AG20443 (cell line): ENCODE measurements at places on chromosomes 4 and X.
A peak's percentile ranks its signal among the peaks of the same experiment; 100 is the strongest.

DNA sequence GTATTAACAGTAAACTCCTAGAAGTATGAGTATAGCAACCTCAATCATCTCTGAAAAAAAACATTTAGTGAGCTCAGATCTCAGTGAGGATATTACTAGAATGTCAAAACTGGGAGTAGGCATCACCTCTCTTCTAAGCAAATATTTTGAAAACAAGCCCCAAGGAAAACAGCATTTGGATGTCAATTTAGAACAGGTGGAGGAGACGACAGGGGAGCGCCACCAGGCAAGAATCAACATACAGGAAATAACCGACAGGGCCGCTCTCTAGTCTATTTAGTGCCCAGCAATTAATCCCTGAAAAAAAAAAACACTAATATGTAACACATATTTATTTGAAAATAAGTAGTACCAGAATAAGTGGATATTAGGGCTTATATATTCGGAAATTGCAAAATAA, 940.3 kb upstream of the ADGRL3 start:
- DNase-seq = no peak

- DNase-seq = peak; percentile 11
Measured at GRCh38 chr4:26731351-26732035, 129.1 kb upstream of the STIM2 start.

DNA sequence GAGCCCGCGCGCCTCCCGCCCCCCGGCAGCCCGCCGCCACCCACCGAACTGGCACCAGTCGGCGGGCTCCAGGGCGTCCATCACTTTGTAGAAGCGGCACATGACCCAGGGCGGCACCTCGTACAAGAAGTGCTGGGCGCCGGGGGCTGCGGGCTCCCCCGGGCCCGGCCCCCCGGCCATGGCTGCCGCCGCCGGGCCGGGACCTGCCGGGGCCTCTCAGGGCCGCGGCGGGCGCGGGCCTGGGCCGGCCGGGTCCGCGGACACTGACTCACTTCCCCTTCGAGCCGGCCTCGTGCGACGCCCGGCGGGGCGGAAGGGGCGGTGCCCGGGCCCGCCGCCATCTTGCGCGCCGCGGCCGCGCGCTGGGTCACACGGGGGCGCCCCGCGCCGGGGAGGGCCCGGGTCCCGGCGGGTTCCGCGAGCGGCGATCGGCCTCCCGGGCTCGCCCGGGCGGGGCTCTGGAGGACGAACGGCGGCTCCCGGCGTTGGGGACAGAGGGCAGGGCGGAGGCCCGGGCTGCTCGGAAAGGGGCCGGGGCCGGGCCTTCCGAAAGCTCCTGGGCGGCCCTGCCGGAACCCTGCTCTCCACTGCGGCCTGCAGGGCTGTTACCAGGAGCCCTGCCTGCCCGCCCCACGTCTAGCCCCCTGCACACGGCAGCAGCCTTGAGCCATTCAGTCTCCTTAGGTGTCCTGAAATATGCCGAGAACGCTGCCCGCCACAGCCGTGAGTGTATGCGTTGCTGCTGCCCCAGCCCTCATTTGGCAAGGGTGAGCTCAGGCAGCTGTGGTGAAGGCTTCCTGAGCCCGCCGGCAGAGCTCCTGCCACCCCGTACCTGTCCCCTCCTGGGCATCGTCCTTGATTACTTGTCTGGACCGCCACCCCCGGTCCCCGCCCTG, at the start of gene IRAK1:
IRAK1 (minus strand) TSS at position 270 of the 896 bp plus-strand sequence; CDS start at position 180, 90 bp downstream.
- DNase-seq = peak; percentile 87

DNA sequence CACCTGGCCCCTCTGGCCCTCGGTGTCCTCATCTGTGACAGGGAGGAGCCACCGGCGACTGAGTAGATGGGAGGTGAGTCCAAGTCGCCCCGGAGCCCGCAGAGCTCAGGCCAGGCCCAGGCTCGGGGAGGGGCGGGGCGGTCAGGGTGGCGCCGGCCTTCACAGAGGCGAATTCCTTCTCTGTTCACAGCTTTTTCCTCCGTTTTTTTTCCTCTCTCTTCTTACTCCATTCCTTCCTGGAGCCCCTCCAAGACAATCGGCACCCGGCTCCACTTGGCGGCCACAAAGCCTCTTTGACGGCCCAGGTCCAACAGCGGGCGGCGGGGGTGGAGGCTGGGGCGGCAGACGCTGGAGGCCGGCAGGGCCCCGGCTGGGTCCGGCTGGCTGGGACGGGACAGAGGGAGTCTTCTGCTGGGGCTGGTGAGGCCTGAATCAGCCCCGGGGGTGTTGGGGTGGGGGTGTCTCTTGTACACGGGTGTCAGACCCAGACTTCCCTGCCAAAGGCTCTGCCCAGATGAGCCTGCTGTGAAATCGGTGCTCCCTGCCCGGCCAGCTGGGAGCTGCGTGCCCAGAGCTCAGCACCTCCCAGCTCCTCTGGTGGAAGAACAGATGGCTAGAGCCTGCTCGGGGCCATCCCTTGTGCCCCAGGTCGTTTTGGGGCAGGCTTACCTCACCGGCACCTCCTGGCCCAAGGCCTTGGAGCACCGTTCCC, 22.6 kb downstream of the FGFRL1 start:
- DNase-seq = peak; percentile 87

GRCh38 chr4:156575430-156576073, 396.0 kb downstream of the PDGFC start:
- DNase-seq = no peak

DNA sequence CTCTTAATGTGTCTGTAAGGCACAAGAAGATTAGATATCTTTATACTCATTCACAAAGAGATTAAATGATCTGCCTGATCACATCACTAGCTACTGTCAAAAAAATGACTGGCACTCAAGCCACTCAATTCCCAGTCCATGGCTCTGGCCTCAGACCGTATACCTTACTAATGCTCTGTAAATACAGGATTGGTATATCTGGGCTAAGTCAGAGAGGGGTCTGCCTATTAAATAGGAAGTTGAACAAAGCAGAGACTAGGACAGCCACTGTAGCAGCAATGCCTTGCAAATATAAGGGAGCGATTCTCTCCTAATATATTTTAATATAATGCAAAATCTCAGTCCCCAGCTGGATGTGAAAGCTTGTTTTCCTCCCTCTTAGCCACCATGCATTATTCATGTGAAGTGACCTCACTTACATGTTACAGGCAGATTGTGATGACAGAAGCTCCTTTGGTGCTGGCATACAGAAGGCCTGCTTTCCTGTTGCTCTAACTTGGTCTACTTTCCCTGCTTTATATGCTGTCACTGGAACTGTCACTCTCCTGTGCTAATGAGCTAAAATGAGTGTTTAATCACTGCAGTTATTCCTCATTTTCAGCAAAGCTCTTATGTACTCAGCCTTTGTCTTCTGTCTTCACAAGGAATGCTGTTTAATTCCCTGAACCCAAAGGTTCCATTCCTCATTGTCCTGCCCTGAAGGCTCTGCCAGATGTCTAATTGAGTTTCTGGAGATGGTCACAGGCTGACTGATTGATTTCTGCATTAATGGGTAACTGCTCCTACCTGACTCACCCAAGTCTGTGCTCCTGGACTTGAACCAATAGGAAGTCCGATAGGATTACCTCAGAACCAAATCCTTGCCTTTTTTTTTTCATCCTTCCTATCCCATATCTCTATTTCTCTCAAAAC, 578.2 kb downstream of the KLHL13 start:
- DNase-seq = no peak

DNA sequence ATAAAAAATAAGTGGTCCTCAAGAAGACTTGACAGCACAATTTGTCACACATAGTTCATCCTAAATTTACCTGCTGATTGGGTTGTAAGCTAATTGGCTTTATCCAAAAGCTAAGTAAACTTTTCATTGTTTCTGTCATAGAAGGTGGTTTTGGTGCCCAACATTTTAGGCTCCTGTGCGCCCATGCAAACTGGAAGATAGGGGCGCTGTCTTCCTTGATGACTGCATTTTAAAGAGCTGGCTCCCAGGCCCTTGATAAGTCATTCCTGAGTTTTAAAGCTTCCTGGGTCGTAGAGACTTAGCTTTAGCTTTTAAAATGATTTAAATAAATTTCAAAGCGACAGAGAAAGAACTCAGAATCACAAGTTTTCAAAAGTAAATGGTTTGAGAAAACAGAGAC, 625.4 kb upstream of the GALNT7 start:
- DNase-seq = no peak
